ENCODE measurements at places on chromosomes 16 and 17.

DNA sequence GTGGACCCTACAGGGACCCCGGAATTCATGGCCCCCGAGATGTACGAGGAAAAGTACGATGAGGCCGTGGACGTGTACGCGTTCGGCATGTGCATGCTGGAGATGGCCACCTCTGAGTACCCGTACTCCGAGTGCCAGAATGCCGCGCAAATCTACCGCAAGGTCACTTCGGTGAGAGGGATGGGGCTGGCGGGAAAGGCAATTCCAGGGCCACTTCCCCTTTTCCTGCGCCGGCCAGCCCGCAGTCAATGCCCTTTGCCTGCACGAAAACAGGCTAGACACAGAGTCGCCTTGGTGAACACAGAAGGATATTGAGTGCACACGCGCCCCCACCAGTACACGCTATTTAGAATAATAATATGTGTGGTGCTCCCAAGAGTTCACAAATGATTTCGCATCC, 4.0 kb downstream of the WNK4 start:
- DNase-seq: no peak

DNA sequence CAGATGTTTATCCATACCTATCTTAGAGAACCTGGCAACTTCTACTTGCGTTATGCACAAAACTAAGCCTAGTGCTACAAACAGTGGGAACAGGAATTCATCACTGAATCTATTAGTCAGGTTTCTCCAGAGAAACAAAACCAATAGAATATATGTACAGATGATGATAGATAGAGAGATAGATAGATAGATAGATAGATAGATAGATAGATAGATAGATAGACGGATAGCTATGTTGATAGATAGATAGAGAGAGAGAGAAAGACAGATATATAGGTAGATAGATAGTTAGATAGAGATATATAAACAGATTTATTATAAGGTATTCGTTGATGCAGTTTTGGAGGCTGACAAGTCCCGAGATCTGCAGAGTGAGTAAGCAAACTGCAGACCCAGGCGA, 495.6 kb downstream of the TMEM114 start:
- no peak for DNase-seq

DNA sequence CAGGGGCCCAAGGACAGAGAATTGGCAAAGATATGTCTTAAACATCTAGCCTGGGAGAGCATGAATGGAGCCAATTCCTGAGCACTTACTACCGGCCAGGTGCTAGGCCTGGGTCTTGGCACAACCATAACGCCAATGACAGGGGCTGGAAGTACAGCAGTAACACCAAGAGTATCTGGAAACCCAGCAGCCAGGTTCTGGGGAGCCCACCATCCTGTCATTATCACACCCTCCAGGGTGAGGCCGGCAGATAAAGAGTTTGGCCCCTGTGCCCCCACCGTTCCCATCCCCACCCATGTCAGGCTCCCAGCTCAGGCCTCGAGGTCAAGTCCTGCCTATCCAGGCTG, 508 bp upstream of the TMC8 start:
- no peak for DNase-seq

DNA sequence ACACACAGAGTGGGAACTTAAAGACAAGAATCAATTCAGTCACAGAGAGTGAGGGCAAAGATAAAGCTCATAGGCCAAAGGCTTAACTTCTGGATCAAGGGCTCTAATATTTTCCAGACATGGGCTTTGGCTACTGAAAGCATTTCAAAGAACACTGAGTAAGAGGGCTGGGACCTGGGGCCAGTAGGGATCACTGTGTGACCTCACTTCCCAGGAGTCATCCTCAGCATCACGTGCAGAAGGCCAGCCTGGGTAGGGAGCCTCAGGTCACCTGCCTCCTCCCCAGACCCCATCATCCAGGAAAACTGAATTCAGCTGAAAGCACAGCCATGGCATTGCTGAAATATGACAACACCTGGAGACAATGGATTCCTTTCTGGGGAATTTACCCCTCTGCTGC, 163.5 kb downstream of the RAB11FIP4 start:
- no peak for DNase-seq

DNA sequence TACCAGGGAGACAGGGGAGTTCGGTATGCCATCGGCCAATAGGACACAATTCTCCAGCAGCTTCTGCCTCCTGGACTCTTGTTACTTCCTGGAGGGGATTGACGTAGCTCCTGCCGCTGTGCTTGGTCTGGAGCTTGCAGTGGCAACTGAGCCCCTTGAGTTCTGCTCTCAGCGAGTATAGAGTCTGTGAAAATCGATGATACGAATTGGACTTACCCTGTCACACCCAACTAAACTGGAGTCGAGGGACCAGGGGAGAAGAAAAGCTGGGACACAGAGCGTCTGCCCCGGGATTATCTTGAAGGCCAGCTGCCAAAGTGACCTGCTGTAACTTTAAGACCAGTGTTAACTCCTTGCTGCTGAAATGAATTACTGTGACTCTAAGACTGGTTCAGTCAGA, 22.2 kb downstream of the SEC14L1 start:
- no peak for DNase-seq

GRCh38 chr16:53768593-53768992, 64.6 kb downstream of the FTO start:
- no peak for DNase-seq

DNA sequence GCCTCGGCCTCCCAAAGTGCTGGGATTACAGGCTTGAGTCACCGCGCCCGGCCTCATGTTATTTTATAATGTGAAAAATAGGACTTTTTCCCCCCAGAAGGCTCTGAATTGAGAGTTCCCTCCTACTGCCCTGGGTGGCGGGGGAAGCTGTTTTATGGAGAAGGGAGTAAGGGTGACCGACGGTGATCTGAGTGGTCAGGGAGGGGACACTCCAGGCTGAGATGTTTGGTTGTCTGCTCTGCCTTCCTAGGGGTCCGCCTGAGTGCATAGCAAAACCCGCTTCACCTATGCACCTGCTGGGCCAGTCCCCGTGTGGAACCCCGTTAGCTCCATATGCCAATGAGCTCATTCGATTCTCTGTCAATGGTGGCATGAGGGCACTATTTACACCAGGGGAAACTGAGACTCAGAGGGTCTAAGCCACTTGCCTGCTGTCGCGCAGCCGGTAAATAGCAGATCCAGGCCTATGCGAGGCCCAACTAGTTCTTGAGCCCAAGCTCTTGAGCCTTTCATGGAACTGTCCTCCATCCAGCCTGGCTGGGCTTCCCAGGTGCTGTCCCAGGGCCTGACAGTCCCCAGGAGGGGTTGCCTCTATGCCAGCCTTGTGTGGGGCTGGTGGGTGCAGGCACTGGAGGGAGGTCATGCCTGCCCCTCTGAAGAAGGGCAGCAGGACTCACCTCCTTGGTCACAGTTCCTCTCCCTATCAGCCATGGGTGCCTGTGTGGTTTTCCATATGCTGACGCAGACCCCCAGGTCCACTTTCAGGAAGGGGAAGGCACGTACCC, 1.7 kb upstream of the GJD3 start:
- no peak for DNase-seq

DNA sequence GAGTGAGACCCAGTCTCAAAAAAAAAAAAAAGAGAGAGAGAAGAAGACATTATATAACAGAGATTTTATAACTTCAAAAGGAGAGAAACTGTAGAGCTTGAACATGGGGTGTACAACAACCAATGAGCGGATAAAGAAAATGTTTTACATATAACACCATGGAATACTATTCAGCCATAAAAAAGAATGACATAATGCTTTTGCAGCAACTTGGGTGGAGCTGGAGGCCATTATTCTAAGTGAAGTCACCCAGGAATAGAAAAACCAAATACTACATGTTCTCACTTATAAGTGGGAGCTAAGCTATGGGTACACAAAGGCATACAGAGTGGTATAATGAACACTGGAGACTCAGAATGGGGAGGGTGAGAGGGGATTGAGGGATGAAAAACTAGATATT, 61.1 kb downstream of the CHD9NB start:
- DNase-seq: no peak

DNA sequence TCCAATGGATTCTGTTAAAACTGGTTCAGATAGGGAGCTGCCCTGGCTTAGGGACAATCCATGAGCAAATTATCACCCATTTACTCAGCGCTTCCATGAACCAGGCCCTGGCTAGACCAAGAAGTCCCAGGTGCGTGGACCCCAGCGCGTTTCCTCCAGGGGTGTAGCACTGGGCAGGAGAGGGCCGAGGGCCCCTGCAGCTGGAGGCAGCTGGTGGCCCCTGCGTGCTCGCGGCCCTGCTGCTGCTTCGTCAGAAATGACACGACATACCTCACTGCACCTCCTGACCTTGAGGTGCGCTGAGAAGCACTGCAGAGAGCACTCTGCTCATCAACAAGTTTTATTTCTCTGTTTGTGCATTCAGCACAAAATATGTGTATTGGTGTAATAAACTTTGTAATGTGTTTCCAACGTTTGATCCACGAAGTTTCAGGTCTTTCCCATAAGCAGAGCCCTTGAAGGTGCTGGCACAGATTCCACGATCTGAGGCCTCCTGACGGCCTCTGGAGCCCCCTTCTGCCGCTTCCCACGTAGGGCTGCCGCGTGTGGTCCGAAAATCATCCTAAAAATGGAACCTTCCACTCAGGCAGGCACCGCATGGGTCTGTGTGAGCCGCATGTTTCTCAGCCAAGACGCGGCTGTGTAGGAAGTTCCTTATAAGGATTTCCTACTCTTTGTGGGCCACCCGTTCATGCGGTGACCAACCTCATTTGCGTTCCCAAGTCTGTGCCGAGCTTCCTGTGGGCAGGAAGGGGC, 50.8 kb upstream of the ZCCHC14 start:
- DNase-seq: no peak

DNA sequence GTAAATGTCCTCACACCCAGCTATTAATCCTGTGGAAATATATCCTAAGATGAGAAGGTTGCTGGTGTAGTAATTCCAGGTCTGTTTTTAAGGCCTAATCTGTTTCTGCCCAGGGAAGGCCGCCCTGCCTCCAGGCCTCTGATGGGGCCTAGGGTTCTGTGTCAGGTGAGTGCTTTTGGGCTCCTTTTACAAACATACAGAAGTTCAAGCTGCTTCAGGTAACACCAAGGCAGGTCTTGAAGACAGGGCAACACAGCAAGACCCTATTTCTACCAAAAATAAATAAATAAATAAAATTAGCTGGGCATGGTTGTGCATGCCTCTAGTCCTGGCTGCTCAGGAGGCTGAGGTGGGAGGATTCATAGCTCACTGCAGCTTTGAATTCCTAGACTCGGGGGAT, 9.3 kb downstream of the PPL start:
- no peak for DNase-seq

DNA sequence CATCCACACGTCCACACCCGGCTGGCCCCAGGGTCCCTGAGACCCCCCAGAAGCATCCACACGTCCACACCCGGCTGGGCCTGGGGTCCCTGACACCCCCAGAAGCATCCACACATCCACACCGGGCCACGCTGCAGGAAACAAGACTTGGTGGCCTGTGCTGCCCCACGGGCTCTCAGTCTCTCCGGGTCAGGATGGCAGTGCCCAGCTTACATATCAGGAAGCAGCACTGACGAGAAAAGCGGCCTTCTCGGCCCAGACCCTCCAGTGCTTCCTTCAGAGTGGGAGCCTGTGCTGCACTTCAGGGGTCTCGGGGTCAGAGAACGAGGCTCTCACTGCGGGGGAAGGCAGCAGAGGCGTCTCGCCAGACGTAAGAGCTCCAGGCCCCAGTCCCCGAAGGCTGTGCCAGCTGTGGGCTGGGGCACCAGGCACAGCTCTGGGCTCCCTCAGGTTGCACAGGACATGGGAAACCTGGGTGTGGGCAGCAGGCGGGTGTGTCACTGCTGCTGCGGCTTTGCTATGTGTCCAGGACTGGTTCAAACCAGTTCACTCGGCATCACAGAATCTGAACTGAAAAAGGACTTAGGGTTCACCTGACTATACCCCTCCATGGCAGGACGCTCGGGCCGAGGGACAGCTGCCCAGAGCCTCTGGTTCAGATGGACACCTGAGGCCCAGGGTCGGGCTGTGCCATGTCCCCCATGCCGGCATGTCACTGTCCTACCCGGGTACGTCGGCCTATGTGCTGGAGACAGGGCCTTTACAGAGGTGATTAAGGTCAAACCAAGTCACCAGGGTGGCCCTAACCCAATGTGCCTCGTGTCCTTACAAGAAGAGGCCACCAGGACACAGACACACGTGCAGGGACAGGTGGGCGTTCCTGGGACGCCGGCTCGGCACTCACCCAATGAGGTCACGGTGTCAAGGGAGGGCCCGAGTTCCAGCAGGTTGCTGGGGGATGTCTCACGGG, 40.2 kb upstream of the CHMP6 start:
- no peak for DNase-seq

DNA sequence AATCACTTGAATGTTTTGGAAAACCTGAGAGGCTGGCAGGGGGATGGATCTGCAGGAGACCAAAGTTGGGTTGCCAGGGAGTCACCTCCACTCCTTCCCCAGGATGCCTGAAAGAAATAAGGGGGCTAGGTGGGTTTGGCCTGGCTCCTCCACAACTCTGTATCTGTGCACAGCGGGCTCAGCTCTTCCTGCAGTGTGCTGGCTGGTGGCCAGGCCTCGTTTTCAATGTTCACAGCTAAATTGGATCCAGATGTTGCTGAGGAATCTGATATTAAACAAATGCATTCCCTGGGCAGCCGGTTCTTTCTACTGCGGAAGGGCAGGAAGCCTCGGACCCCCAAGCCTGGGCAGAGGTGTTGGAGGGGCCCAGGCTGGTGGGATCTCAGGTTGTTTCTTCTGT, 106.2 kb downstream of the N4BP1 start:
- DNase-seq: no peak

- no peak for DNase-seq
These were observed 186.0 kb upstream of the PIRT start for GRCh38 chr17:11023639-11024479.
